H7 (cell line): ENCODE measurements at places on chromosomes 5 and 9.

GRCh38 chr5:180423133-180423532 is 70.0 kb upstream of the GFPT2 start:
- DNase-seq, result no peak

- DNase-seq, result no peak
Measured at GRCh38 chr5:6950250-6950649, 237.0 kb downstream of the TENT4A start.

DNA sequence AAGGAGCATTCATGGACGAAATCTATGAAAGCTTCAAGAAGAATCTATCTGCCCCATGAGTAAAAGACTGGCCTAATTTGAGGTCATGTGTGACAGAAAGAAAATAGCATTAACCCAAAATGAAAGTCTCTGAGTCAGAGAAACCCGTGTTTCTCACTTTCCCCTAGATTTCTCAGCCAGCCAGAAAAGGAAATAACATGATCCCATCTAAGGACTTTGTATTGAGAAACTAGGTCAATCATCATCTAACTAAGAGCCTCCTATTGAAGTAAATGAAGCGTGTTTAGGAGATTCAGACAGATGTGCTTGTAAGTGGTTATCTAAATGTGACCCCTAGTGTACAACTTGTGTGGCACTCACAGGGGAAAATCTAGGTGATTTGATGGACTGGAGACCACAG is 77.3 kb upstream of the ZNF366 start:
- no peak for DNase-seq

GRCh38 chr5:38719916-38720315 is 125.9 kb upstream of the OSMR start:
- DNase-seq, result no peak
